Tibial nerve (tissue), 4 donors: ENCODE measurements at places on chromosomes 7 and 10. TPM values are rescaled to one million over a fixed set of nuclear protein-coding genes. Genes with fewer than 3 reads are reported as not detected.

The CLDN4 gene
- 2.0 TPM for total RNA-seq

DNA sequence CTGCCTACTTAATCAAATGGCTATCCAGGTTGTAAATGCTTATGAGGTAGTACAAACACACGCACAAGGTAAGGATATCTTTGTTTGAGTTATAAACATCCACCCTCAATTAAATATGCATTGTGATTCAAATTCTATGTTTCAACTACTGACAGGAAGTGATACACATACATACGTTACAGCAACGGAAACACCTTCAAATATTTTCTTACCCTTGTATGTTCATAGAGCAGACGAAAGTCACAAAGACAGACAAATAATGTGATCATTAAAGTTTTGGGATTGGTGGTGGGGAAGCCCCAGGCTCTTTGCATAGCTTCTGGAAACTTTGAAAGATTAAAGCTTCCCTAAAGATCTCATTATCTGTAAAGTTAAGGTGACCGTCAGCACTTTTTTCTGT lies 521.0 kb downstream of the PARD3 start:
- DNase-seq: no peak

The TES gene
- 28.3 TPM for total RNA-seq

The MASTL gene
- 11.8 TPM for total RNA-seq

DNA sequence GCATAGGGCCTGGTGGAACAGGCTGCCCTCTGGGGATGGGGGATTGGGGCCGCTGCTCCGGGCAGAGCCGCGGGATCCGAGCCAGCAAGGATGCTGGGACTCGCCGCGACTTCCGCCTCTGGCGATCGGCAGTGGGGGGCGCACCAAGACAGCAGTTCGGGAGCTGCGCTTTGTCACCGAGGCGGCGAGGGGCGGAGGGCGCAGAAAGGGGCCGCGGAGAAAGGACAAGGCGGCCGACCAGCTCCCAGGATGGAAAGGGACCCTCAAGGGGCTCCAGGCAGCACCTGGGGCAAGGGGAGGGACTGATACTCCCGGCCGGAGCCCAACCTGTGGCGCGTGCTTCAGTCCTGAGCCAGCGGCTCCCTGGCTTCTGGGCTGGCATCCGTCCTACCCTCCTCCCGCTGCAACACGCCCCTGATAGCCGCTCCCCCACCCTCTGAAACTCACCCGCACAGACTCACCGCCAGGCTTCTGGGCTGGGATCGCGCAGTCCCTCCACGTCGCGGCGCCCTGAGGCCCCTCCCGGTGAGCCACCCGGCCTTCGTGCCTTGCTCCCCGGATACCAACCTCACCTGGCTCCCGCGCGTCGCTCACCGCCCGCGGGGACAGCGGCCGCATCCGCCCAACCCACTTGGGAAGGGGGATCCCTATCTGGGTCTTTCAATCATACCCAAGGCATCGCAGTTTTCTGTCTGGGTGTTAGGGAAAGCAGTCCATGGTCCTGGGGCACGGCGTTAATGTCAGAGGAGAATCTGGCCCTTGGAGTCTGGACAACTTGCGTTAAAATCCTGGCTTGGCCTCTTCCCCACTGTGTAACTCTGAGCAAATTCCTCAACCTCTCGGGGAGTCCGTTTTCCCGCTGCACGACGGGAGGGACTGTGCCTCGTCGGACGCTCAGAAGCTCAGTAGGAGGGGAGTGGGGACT lies 7.0 kb upstream of the EVX1 start:
- no peak for DNase-seq

DNA sequence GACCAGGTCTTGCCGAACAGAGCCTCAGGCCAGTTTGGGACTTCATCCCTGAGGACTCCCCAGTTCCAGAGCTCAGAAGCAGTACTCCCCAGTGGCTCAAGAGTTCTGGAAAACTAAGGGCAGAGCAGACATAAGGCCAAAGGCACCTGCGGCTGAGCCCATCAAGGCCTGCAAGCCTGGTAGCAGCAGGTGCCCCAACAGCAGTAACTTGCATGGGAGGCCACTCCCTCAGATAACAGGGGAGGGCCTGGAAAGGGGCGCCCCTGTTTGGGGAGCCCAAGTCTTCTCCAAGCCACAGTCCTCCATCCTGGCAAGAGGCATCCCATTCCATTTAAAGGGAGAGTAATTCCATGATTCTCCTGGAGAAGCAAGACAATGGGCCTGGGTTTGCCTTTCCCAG lies 13.0 kb downstream of the POLL start:
- DNase-seq: no peak

- no peak for DNase-seq
These were observed 56.6 kb downstream of the INPP5A start for GRCh38 chr10:132593900-132594876.

DNA sequence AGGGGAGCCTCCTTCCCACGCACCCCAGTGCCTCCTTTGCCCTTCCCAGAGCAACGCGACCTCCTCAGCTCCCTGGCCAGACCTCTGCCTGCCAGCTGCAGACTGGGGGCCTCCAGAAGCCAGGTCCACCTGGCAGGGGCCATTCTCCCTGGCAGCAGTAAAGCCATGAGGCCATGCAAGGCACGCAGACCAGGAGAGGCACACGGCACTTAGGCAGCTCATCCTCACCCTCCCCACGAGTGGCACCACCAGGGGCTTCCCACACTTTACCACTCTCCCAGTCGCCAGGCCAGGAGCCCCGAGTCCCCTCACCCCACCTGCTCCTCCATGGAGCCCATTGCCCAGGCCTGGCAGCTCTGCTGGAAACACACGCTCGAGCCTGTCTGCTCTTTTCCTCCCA lies 85.4 kb downstream of the PROSER2 start:
- no peak for DNase-seq

GRCh38 chr10:121974019-121974534 lies 940 bp downstream of the NSMCE4A start:
- DNase-seq: no peak

- DNase-seq: no peak
These were observed 142.3 kb downstream of the MAPK8 start for GRCh38 chr10:48448796-48449195.

DNA sequence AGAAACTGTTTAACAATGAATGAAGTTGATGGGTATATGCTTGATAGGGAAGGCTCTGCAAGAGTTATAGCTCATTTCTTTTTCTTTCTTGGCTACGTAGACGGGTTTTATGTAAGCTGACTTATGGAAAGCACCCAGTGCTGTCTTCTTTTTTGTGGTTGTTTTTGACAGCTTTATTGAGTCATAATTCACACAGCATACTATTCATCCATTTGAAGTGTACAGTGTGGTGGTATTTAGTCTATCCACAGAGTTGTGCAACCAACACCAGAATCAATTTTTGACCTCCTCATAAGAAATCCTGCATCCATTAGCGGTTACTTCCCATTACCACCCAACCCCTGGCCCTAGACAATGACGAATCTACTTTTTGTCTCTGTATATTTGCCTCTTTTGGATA lies 240.6 kb upstream of the KIAA1217 start:
- DNase-seq: no peak

- DNase-seq: no peak
These were observed 73.5 kb downstream of the C10orf105 start for GRCh38 chr10:71646037-71646436.

GRCh38 chr7:151410405-151411390 lies 860 bp upstream of the WDR86 start:
- no peak for DNase-seq

GRCh38 chr7:6026011-6026819 lies 5.0 kb upstream of the ANKRD61 start:
- DNase-seq: peak; percentile 36

- DNase-seq: no peak
These were observed 98.0 kb upstream of the GATA3 start for GRCh38 chr10:7956508-7956907.

DNA sequence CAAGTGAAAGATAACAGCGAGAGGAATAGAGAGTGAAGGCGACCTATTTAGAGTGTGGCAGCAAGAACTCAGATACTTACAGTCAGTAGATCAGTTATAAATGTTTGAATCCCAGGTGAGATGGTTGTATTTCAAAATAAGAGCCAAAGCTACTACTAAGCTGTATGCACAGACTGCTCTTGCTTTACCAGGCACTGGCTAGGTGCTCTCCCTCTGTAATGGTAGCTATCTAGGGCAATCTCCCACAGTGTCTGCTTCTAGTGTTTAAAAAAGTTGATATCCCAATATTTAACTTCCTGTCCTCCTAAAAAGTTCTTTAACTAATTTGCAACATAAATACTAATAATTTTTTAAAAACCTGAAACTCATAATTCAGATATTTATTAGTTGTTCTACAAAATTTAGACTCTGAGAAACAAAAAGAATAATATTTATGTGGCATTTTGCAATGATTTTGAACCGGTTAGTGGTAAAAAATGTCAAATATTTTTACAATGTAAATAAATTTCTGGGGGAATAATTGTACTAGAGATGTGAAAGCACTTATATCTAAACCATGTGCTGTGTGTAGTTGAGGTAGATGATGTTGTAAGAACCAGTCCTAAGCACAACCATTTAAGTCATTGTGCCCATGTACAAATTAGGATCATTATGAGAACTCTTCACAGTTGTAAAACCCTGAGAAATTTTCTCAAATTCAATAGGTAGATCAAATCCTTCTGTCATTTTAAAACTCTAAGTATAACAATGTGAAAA lies 349.3 kb upstream of the SEMA3D start:
- no peak for DNase-seq

The GFRA1 gene
- total RNA-seq: 104 TPM

GRCh38 chr7:112707655-112708054 lies 82.5 kb downstream of the TMEM168 start:
- no peak for DNase-seq

DNA sequence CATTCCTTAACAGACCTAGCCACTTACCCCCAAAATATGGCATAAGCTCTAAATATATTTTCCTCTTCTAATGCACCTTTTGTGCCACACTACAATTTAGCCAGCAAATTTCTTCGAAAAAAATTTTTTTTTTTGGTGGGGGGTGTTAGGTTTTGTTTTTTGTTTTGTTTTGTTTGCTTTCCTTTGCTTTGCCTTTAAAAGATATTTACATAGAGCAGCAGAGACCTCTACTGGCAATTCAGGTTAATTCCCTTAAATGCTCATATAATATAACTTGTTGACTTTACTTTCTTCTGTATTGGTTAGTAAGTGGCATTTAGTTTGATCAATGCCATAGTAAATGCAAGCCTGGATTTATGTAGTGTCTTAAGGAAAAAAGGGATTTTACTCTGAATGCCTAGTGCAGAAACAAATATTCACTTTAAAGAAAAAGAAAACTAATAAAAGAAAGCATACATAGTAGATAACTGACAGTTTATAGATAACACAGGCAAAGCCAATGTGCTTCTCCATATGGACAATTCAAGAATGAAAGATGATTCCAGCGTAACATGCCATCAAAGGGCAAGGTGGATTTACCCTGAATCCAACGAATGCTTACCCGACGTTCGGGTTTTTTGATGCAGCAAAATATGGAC lies 1250.6 kb downstream of the GATA3 start:
- DNase-seq: no peak

The TMEM196 gene
- total RNA-seq: not detected

- DNase-seq: no peak
These were observed 36.6 kb downstream of the SBDS start for GRCh38 chr7:66958538-66959350.

- DNase-seq: no peak
These were observed 31.8 kb upstream of the BMPER start for GRCh38 chr7:33873518-33873917.

GRCh38 chr10:5285186-5285585 lies 79.6 kb upstream of the UCN3 start:
- DNase-seq: no peak

The IRF5 gene
- total RNA-seq: 7.8 TPM

DNA sequence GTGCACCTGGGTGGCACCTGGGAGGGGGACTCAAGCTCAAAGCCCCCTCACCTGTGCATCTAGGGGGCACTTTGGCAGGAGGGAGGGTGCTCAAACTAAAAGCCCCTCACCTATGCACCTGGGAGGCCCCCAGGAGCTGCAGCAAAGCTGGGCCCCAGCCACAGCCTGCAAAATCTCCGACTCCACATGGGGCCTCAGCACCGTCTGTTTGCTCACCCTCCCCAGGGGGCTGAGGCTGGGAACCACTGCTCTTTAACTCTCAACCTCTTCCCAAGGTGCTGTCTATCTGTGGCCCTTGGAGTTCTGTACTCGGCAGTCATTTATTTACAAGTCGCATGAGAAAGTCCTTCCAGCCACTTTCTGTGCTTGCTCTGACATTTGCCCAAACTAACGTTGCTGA lies 458.4 kb downstream of the DNAJB6 start:
- DNase-seq: no peak
